Non-pigmented ciliary epithelial cell (primary cell): ENCODE measurements at places on chromosomes 16 and 17.
A peak's percentile ranks its signal among the peaks of the same experiment; 100 is the strongest.

DNA sequence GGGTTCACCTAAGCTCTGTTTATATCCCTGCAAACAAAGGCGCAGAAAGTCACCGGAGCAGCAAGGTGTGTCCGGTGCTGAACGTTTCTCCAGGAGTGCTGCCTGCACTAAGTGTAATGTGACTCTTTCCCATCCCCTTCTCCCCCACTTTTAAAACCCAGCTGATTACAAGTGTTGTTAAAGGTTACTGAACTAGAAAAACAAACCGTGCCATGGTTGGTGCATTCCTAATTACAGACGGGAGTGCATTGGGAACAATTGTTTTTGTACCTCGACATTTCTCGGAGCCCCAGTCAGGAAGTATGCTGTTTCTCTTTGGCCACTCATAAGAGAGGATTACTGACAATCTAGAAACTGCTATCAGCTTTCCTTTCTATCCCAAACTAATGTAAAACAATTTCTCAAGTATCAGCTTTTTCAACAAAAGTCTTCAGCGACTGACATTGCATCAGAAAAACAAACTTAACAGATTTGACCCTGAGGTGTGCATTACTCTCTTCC lies 441.0 kb upstream of the SALL1 start:
- DNase-seq: no peak

DNA sequence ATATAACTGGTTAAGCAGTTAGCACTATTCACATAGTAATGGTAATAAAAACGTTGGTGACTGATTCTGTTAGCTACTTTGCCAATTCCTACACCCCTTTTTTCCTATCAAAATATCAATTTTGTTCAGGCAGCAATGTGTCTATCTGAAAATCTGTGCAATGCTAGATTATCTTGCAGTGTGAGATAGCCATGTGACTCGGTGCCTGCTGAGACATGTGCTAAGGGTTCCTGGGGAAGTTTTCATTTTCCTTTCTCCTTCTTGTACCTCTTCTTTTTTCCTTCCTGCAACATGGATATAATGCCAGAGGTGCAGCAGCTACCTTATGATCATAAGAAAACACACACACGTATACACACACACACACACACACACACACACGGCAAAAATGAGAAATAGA lies 100.5 kb upstream of the SHISA6 start:
- DNase-seq: no peak

DNA sequence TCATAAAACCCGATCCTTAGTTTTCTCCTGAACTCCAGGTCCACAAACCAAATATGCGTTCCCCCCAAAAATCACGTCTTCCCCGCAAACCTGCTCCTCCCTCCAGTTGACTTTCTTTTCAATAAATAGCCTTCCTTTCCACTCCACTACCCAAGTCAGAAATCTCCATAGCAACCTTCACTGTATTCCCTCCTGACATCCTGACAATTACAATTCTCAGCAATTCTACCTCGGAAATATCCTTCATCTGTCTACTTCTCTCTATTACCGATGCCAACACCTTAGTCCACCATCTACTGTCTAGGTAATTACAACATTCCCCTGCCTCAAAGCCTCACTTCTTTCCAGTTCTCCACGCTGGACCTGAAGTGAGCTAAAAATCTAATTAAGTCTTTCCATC lies 50.7 kb downstream of the SMURF2 start:
- DNase-seq: no peak

DNA sequence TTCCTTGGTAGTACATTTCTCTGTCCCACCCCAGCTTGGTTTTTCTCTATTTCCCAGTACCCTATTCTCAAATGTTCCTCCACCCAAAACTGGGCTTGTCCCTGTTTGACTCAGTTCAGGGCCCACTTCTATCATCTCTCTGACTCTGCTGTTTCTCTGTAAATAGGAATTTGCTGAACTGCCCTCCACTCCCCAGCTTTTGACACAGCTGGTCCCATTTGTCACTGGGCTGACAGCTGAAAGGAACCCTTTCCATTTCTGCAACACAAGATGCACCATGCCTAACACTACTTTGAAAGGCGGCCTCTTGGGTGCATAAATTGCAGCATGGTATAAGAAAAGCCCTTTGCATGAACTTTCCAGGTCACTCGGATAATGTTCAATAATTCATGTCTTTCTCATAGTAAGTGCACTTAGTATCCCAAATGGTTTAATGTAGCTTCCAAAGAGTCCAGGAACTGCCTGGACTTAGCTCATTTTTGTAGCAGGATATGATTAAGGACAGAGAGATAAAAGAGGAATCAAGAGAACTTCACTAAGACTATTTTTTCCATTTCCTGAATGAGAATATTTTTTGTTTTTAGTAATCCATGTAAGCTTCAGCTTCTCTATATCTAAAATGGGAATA lies 256.7 kb downstream of the CDH11 start:
- DNase-seq: no peak

DNA sequence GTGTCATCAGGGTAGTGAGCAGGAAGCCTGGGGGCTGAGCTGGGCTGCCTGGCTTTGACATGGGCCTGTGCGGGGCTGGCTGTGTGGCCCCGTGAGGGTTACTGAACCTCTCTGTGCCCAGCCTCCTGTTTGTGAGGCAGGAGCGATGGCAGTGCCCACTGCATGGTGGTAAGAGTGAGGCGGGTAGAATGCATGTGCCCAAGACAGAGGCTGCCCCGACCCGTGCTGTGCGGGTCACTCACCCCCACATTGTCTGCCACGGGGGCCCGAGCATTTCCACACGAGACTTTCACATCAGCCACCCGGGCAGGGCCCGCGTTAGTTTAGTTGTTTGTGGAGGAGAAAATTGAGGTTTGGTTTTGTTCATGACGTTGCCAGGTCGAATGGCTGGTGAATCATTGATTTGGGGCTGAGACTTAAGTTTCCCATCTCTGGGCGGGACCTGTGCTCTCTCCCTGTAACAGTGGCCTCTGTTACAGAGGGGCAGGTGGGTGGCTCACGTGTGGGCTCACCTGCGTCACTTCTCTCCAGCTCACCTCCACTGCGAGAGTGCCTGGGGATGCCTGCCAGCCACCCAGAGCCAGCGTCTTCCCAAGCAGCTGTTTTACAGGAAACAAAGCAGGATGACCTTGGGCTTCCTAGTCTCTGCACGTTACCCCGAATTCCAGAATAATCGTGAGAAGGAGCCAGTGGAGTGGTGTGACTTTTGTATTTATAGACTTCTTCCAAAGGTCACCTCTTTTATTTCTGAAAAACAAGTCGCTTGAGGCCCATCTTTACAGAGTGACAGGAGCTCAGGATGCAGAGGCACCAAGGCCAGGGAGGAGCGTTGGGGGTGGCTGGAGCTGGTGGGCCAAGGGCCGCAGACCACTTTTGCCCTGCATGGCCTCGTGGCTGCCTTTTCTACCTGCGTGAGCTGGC lies 150.6 kb downstream of the RPTOR start:
- no peak for DNase-seq

DNA sequence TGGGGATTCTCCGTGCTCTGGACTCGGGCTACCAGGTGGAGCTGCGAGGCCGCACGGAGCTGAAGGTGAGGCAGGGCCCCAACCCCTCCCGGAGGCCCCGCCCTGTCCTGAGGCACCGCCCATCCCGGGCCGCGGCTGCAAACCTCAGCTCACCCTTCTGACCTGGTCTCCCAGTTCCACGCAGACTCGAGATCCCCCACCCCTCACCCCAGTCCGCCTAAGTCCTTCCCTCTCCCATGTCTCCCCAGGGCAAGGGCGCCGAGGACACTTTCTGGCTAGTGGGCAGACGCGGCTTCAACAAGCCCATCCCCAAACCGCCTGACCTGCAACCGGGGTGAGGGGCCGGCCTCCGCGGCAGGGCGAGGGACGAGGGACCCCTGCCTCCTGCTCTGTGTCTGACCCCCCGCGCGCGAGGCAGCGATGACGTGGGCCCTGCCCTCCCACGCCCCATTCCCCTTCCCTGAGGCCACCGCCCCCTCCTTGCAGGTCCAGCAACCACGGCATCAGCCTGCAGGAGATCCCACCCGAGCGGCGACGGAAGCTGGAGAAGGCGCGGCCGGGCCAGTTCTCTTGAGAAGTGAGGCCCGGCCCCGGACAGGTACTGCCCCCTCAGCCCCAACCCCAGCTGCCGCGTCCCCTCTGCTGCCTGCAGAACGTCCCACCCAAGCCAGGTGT lies 13.7 kb downstream of the GUCY2D start:
- DNase-seq: no peak

DNA sequence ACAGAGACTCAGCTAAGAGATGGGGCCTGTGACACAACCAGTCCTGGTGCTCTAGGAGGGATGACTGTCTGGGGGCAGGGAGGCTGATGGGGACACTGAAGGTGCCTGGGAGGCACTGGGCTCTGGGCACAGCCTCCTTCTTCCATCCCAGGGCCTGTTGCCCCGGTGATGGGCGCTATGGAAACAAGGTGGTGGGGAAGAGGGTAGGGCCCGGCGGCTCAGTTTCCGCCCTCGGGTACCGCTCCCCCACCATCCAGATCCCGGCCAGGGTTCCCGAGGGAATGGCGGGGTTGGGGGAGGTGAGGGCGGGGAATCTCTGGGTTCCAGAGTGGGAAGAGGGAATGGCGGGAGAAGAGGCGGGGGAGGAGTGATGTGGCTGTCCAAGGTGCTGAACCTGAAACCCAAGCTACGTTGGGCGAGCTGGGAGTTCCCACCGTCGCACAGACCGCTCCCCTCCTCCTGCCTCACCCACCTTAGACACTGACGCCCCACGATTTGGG lies 981 bp downstream of the KCNH4 start:
- DNase-seq: no peak

- DNase-seq: no peak
Measured at GRCh38 chr17:39757931-39758873, 20.5 kb downstream of the GRB7 start.

- no peak for DNase-seq
Measured at GRCh38 chr17:74474043-74474792, 7.8 kb downstream of the CD300A start.

DNA sequence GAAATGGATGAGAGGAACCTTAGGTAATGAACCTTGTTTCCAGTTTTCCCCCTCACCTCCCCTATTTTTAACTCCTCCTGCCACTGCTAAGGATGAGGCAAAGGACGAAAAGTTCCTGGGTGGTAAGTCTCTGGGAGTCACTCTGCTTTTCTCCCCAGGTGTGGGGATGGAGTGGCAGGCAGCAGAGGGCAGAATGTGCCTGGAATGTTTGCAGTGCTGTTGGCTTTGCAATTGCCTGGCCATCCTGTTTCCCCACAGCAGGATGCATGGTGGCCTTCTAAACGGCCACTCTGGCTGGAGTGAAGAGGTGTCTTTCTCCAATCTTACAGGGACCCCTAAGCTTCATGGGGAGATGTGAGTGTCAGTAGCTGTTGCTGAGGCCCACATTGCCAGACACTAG lies 432.5 kb upstream of the ZFHX3 start:
- no peak for DNase-seq

DNA sequence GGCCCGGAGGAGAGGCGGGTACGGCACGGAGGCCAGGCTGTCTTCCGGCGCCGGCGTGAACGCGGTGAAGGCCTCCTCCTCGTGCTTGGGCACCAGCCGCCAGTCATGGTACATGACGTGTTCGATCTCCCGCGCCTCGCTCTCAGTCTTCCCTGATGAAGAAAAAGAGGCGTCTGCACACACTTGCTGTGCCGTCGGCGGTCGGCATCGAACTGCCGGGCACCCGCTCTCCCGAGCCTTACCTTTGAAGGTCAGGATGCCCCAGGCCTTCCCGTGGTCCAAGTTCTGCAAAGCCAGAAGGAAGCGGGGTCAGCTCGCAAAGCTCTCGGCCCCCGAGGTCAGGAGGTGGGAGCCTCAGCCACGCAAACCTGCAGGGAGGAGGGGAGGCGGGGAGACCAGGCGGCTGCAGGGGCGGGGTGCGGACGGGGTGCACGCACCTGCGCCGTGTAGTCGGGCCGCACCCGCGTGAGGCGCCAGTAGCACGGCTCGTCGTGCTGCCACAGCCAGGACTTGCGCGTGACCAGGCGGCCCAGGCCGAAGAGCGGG lies at the start of gene EME2:
Gene EME2 (plus strand): TSS at position 449 of the 546 bp plus-strand sequence. CDS start 418 bp downstream, outside the sequence.
- no peak for DNase-seq

GRCh38 chr17:74742978-74743545 lies 5.4 kb upstream of the NHERF1 start:
- no peak for DNase-seq

GRCh38 chr17:64689106-64689505 lies 27.0 kb upstream of the SMURF2 start:
- no peak for DNase-seq

- no peak for DNase-seq
Measured at GRCh38 chr17:39538866-39539265, 68.9 kb downstream of the NEUROD2 start.

GRCh38 chr17:29495011-29495410 lies 71.8 kb downstream of the ABHD15 start:
- peak; percentile 28 for DNase-seq

DNA sequence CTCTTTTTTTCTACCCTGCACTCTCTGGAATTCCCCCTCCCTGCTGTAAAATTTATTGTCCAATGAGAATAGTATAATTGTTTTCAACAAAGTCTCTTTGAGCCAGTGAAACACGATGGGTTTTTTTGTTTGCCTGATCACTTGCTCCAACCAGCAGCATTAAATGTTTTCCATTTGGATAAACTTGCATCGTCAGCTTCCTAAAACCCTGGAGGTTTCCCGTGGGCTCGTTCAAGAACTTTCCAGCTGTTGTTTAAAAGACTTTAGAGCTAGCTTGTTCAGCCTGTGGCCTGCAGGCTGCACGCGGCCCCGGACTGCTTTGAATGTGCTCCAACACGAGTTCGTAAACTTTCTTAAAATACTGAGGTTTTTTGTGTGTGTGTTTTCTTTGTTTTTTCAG lies 14.9 kb downstream of the NAGPA start:
- no peak for DNase-seq

DNA sequence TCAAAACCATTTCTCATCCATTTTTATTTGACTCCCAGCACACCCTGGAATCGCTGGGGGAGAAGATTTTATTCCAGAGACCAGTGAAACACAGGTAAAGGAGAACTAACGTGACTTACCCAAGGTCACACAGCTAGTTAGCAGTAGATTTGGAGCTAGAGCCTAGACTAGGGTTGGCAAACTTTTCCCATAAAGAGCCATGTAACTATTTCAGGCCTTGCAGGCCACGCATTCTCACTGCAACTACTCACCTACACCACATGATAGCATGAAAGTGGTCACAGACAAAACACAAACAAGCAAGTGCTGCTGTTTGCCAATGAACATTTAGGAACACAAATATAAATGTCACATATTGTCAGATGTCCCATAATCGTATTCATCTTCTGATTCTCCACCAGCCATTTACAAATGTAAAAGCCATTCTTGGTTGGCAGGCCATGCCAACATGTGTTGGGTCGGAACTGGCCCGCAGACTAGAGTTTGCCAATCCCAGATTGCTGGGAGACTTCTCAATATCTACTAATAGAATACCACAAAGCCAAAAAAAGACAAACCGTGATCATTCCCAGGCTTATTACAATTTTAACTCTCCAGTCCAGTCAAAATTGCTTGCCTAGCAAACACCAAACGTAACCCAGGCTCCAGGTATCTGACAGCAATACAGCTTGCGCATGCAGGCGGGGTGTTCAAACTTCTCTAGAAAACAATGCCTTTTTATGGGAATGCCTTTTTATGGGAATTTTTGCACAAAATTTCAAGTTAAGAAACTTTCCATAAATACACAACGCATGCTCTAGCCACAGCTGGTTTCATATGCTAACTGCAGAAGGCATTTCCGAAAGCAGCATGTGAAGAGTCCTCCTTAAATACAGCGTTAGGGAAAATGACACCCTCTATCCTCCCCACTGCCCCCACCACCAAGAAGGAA lies 20.9 kb downstream of the ZFHX3 start:
- no peak for DNase-seq

- no peak for DNase-seq
Measured at GRCh38 chr16:17233318-17234002, 237.3 kb downstream of the XYLT1 start.
